Type B pancreatic cell (in vitro differentiated cells): ENCODE measurements at places on chromosomes 16 and 17.

DNA sequence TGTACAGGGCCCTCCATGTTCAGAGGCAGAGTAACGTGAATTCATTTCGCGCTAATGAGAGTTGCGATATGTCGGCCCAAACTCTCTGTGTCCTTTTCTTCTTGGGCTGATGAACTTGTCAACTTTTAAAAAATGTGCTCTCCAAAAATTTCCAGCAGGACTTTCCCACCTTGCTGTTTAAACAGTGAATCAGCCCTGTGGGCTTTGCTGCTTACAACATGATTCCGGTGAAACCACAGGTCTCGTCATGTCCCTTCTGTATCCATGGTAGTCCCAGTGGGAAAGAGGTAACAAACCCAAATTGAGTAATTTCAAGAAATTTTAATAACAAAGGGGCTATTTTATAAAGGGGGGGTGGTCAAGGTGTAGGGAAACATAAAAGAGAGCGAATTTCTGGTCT, 612.9 kb downstream of the MAF start:
- DNase-seq = no peak

- DNase-seq = no peak
These were observed 7.3 kb upstream of the SLC5A10 start for GRCh38 chr17:18944646-18945045.

GRCh38 chr16:566475-567372, at the start of gene NHLRC4:
Gene NHLRC4 (plus strand): TSS chr16:567005. CDS start chr16:568048, 1,043 bp downstream.
- no peak for DNase-seq

DNA sequence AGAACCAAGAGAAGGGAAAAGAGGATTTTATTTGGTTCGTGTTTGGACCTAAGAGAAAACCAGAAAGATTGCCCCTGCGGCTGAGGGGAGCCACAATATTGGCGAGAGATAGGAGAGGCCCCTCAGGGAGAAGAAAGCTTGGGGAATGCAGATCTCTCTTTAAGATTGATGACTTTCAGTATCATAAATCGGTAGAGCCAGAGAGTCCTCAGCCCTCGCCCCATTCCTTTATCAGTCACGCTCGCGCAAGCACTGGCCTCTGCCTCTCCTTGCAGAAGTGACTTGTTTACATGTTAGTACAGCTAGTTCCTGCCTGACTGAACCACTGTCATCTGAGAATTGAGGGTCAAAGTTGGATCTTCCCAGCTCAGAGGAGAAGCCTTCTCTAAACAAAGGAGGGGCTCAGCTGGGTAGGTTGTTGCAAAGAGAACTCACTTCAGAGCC, 21.5 kb upstream of the KRT19 start:
- DNase-seq = no peak

DNA sequence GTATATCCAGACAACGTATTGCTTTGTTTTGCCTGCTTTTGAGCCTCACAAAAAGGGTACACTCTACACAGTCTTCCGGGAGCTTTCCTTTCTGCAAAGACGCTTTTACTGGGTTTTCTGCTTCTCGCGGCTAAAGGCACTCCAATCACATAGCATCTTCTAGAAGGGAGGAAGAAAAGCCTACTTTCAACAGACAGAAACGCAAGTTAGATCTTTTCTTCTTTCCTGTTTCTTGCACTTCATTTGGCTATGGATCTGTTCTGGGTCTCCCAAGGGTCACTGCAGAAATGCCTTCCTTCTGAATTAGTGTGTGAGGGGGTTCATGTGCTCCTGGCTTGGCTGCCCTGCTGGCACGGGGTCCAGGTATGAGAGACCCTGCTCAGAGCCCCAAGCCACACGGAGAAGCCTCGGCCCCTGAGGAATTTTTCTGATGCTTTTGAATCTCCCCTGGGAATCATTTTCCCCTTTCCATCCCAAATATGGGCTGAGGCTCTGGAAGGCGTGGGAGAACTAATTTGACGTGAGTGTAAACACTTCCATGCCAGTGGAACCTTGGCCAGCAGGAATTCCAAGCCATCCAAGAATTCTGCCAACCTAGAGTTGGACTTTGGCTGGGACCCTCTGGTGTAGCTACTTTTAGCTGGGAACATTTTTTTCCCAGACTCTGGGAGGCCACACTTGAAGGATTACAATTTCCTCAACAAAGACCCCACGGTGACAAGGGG, 49.6 kb upstream of the NKD1 start:
- DNase-seq = peak; percentile 29

DNA sequence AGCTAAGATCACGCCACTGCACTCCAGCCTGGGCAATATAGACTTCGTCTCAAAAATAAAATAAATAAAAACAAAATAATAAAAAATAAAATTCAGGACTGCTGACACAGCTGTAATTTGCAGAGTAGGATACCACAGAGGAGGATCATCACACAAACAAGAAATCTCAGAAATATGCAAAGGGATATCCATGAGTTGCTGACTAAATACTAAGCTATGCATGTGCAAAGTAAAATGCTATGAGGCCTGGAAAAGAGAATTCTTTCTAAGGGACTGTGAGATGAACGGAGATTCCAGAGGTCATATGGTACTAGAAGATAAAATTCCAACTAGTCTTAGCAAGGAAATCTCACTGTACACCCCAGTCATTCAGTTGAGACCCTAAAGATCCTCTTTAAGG, 74.8 kb downstream of the SLC39A11 start:
- no peak for DNase-seq

DNA sequence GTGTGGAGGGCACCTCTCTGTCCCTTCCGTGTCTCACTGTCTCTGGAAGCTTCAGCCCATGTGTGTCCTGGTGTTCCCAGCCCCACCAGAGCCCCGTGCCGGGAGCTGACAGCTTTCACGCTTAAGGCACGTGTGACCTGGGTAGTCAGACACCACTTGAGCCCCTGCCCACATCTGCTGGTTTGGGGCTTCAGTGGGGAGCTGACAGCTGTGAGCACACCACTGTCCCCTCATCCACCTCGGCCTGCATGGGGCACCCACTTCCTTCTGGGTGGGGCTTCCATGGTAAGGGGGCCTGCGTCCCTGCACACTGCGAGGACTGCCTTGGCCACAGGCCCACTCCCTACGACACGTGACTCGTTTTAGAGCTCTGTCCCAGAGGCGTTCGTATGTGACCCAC, 2.6 kb upstream of the TEDC2 start:
- no peak for DNase-seq

GRCh38 chr16:56858374-56858773, 6.6 kb upstream of the SLC12A3 start:
- DNase-seq = no peak

- no peak for DNase-seq
These were observed 4.4 kb downstream of the SHBG start for GRCh38 chr17:7634384-7634783.
